ENCODE measurements at places on chromosomes 12 and 14.
A peak's percentile ranks its signal among the peaks of the same experiment; 100 is the strongest.

DNA sequence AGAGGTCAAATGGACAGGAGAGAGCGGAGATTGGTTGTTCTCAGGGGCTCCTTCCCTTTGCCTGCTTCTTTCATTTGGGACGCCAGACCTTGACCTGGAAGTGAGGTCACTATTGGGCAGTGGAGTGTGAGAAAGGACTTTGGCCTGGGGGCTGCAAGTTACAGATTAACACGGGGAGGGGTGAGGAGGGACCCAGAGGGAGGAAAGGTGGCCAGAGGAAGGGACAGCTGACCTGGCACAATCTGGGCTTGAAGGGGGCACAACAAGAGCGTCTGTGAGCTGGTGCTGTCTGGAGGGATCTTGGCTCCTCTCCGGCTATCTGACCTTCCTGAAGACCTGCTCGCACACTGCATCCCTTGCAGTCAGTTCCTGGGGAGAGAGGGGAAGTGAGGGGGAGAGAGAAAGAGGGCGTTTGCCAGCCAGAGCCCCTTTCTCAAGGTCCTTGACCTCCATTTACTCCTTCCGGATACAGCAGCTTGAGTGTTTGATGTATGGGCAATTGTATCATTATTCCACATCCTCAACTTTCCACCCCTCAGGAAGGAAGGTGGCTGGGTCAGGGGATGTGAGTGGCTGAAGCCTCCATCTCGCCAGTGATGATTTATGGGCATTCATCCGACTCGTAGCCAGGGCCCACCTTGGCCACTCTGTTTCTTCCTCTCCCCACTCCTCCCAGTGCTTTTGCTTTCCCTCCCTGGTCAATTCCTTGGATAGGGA lies 4.7 kb downstream of the RBP5 start:
- DNase-seq = no peak

DNA sequence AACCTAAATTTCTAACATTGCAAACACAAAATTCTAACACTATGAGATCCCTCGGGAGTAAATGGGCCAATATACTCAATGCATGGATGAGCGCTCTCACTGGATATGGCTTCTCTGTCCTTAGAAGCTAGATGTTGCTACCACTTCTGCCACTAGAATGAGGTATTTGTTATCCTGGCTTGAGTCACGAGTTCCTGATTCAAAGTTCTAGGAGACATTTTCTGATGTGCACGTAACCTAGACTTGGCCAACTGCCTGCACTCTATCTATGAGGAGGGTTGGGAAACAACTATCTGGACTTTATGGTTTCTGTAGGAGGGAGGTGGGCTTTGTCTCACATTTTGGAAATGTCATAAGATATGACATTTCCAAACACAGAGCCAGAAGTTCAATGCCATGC lies 37.6 kb downstream of the FERMT2 start:
- no peak for DNase-seq

GRCh38 chr12:57630891-57631433 lies 2.0 kb downstream of the B4GALNT1 start:
- DNase-seq = no peak

DNA sequence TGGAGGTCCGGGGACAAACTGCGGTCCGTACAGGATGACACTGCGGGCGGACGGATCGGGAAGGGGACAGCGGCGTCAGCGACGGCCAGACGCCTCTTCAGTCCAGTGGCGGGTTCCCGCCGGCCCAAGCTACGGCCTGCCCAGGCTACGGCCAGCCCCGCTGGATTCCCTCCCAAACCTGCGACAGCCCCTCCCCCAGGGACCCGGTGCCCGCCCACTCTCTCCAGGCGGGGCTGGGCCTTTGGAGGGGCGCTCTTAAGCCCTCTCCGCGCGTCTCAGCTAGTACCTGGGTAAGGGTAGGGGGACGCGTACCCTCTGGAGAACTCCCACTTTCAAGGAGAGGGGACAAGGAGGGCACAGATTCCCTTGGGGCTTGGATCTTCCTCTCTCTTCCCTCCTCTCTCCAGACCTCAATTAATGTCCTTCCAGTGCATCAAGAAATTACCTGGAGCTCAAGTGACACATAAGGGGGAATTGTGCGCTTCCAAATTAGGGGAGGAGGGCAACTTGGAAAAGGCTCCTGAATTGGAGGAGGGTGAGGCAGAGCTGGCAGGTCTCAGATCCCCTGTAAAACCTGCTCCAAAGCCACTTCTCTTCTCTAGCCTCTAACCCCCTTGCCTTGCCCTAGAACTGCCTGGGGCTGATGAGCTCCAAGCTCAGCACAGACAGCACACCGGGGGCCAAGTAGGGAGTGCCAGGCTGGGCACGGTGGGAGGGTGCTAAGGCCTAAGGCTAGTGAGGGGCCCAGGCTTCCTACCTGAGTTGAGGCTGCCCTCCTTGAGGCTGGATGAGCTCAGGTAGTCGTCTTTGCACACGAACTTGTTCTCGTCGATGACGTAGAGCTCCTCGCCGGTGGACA lies 3.1 kb downstream of the LHX5 start:
- DNase-seq = no peak

DNA sequence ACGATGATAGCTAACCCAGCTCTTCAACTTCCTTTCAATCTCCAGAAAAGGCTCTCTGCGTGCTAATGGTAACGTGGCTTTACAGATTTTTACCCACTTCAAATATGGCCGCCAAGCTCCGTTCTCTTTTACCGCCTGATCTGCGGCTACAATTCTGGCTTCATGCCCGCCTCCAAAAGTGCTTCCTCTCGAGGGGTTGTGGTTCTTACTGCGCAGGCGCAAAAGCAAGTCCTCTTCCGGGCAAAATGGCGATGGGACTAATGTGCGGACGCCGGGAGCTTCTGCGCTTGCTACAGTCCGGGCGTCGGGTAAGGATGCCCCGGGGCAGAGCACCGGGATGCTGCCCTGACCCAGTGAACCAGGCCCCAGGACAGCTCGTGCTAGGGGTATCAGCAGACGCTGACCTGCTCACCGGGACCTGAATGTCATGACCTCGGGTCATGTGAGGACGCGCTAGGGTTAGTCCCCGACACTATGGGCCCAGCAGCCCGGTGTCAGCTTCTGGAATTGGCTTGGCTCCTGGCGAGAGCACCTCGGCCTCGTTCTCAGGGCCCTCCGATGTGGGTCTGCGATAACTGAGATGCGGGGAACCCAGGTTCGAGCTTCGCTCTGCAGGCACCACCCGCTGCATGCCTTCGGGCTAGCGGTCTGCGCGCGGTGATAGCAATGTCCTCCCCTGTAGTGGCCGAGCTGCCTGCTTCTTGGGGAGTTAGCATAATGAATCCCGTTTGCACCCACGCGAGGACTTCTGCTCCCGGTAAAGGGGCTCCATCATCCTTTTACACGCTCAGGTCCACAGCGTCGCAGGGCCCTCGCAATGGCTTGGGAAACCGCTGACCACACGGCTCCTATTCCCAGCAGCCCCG lies at the start of gene OXA1L:
Gene OXA1L, plus strand, starts transcription at position 232 of the 866 bp plus-strand sequence. Its CDS starts 14 bp downstream, at position 246.
- DNase-seq = peak; percentile 92

GRCh38 chr14:56196274-56196673 lies 78.1 kb downstream of the PELI2 start:
- DNase-seq = no peak

DNA sequence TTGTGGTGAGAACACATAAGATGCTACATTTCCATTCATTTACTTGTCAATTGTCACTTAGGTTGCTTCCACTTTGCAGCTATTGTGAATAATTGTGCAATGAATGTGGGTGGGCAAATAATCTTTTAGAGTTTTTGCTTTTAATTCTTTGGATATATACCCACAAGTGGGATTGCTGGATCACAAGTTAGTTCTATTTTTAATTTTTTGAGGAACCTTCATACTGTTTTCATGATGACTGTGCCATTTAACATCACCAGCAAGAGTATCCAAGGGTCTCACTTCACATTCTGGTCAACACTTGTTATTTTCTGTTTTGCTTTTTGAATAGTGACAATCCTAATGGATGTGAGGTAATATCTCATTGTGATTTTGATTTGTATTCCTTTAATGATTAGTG lies 10.5 kb downstream of the CLEC6A start:
- no peak for DNase-seq

GRCh38 chr12:38610808-38611350 lies 294.3 kb downstream of the ALG10B start:
- no peak for DNase-seq

DNA sequence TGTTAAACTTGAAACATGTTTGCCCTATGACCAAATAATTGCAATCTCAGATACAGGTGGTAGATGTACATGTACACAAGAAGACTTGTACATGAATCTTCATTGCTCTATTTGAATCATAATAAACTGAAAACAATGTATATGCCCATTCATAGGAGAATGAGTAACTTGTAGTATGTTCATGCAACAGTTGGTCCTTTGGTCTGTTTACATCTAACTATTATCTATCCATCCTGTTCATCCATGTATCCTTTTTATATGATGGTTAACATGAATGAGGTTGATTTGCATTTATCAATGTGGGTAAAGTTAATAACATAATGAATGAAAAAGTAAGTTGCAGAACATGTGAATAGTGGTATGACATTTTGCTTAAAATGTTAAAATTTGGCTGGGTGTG lies 37.1 kb downstream of the HSD17B6 start:
- DNase-seq = no peak

DNA sequence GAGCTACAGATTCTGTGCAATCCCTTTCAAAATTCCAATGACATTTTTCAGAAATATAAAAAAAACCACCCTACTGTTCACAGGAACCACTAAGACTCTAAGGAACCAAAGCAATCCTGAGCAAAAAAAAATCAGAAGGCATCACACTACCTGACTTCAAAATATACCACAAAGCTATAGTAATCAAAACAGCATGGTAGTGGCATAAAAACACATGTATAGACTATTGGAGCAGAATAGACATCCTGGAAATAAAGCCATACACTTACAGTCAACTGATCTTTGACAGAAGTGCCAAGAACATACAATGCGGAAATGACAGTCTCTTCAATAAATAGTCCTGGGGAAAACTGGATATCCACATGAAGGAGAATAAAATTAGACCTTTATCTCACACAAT lies 56.5 kb downstream of the EGLN3 start:
- no peak for DNase-seq

DNA sequence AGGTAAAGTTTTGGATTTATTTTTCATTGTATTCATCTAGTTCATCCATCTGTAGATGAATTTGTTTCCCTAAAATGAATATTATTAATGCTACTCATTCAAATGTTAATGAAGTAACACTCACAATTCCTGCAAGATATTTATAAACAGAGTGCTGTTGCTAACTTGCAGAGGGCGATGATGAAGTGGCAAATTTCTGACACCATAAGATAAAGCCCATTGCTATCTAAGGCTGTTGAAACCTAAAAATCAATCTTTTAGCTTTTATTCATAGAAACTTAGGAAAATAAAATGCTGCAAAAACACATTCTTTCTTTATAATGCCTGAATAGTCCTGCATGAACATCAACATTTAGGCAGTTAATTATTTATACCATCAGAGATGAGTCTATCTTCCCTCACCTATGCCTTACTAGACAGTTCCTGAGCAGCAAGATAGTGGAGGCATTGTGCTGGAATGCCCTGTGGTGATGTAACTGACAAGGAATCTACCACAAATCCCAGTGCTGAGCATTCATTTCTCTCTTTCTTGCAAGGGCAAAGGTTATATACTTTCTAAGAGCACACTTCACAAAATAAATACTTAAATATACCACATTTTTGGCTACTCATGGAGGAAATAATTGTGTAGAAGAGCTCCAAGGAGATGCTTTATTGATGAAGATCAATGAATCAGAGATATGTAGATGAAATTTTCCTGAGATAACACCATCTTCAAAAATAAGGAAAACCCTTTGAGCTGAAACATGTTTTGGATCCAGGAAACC lies 57.6 kb downstream of the LMNTD1 start:
- DNase-seq = peak; percentile 36

DNA sequence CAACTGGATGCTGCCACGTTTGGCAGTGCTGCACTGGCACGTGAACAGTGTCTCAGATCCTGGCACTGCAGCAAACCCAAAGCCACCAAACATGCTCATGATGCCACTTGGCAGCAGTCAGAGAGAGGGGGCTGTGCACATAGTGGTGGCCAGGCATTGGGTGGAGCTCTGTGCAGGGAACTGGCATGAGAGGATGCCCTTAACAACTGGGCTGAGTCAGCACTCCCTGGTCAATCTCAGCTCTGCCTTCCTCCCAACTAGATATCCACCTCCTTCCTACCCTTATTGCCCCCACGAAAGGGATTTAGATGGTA lies 37.0 kb downstream of the ZFHX2 start:
- no peak for DNase-seq

DNA sequence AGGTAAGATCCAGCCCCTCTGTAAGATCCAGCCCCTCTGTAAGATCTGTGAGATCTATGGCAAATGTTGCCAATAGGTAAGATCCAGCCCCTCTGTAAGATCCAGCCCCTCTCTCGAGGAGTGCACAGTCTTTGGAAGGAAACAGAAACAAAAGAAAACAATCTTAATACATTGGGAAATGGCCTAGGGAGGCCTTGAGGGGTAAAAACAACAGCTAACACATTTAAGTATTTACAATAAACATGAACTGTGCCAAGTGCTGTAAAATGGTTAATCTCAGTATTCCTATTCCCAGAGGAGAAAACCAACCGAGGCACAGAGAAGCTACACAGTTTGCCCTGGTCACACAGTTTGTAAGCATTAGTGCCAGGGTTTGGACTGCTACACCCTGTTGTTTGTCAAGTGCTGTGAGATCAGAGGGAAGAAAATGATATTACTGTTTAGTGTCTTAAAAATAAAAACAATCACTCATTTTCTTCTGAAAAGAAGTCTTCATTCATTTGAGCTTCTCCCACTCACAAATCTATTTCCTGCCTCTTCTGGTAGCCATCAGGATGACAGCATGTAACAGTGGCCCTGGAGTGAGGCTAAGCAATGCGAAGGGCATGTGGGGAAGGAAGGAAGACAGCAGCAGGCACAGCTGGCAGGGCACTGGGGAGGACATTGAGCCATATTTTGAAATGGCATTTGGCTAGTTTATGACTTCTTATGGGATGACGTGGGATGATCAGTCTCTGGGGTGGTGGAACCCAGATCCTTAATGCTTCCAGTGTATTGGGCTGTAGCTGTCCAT lies 118.7 kb upstream of the PTPRQ start:
- DNase-seq = peak; percentile 34

DNA sequence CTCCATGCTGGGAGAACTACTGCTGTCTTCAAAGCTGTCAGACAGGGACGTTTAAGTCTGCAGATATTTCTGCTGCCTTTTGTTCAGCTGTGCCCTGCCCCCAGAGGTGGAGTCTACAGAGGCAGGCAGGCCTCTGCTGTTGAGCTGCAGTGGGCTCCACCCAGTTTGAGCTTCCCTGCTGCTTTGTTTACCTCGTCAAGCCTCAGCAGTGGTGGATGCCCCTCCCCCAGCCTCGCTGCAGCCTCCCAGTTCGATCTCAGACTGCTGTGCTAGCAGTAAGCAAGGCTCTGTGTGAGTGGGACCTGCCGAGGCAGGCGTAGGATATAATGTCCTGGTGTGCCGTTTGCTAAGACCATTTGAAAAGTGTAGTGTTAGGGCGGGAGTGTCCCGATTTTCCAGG lies 31.4 kb upstream of the RFX4 start:
- no peak for DNase-seq

Data from brain pericyte (primary cell).